ENCODE measurements at places on chromosomes 6 and 20.

DNA sequence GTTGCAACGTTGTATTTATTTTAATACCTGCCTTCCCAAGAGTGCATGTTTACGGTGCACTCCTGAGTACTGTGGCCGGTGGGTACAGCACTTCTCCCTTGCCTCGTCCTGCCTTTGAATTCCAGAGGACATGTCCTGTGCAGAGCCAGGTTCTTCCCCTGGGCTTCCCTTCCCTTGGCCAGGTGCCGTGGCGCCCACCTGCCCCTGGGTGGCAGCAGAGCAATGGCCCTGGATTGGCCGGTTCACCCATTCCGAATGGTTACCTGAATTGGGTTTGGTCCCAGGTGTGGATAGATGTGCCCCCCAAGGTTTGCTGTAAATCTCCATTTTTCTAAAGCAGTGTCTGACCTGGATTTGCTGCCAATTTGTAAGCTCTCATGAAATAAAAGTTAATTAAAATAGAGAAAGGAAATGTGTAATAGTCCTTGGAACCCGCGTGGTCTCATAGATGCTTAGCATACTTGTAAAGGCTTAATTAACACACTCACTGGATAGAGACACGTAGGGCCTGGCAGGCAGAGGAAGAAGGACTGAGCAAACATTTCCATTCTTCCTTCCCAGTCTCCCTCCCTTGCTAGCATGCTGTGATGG, 40.6 kb downstream of the DTD1 start:
- DNase-seq = peak; percentile 38

DNA sequence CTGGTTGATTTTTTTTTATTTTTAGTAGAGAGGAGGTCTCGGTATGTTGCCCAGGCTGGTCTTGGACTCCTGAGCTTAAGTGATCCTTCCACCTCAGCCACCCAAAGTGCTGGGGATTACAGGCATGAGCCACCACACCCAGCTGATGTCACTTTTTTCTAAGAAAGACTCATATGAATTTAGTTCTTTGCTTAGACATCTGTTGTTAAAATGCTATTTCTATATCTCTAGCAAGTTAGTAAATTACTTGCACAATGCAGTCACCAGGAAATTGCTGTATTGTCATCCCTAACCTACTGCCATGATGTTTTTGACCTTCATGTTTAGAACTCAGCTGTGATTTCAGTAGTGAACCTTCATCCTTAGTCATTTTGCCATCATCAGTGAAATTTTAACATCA, 5.7 kb downstream of the KDM1B start:
- no peak for DNase-seq

DNA sequence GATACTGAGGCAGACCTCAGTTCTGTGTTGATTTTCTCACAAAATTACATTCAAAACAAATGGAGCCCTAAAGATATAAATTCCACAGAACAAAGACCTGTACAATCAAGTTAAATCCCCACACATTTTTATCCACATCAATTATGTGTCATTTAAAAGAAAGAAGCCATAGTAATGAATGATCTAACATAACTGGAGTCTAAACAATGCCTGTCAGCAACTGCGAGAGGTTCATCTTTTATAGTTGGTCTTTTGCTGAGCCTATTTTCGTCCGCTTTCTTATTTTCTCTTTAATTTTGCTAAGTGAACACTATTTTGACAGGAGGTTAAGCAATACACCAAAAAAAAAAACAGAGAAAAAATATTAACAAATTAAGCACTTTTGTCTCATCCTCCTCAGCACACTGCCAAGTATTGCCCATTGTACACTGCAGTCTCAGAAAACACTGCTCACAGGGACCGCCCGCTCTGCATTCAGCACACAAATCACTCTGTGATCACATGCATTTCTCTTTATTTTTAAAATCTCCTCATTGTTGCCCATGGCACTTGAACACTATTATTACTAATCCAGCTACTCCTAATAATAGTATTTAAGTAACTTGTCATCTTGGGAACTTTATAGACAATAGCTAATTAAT, 140.8 kb downstream of the BTBD9 start:
- no peak for DNase-seq

DNA sequence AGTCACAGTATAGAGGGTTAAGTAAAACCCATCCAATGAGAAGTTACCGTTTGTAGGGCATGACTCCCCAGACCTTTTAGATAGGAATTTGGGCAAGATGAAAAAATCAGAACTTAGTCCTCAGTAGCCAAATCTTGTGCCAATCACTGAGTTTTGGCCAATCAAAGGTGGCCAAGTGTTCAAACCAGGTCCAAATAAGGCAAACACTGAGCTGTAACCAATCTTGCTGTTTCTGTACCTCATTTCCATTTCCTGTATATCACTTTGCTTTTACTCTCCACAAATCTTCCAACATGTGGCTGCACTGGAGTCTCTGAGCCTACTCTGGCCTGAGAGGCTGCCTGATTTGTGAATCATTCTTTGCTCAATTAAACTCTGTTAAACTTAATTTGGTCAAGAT, 81.8 kb upstream of the GPR6 start:
- DNase-seq = no peak

GRCh38 chr20:59515013-59515905, 89.1 kb upstream of the PHACTR3 start:
- DNase-seq = peak; percentile 84

GRCh38 chr20:43725666-43726065, 1.1 kb downstream of the GTSF1L start:
- DNase-seq = no peak

GRCh38 chr6:36924131-36924530, 30.4 kb upstream of the PI16 start:
- no peak for DNase-seq

DNA sequence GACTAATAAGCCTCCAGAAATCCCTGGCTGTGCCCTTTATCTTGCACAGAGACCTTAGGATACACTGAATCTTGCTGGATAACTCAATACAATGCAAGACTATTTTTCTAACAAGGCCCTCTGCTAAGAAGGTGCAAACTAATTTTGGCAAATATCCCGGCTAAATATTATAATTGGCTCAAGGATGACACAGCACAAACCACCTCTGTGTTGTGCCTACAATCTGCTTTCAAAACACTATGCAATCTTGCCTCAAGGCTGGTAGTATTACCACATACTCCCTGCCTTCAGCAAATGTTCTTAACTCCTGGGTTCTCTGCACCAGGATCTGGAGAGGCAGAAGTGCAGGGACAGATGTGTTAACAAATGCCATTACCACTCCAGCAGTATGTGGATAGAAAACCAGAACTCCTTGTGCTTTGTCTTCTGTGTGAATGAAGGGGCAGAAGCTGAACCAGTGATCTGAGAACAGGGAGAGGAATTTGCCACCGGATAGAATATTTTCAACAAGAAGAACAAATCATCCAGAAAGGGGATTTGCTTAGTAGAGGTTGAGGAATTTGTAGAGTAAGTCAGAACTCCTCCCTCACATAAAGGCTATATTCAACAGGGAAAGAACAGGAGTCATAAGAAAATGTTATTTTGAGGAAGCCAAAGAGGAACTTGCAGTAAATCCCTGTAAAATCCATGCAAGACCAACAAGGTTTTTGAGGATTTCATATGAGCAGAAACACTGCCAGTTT, 74.1 kb upstream of the SLC4A11 start:
- no peak for DNase-seq

DNA sequence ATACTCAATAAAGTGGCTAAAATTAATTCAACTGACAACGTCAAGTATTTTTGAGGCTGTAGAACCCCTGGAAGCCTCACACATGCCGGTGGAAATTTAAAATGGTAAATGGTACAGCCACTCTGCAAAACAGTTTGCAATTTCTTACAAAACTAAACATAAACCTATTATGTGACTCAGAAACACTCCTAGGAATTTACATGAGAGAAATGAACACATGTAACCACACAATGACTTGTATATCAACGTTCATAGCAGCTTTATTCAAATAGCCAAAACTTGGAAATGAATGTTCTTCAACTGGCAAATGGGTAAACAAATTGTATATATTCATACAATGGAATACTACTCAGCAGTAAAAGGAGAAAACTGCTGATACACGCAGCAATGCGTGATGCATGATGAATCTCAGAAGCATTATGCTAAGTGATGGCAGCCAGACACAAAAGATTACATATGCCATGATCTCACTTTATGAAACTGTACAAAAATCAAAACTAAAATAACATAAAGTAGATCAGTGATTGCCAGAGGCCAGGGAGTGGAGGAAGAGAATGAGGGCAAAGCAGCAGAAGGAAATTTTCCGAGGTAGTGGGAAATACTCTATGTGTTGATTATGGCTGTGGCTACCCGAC, 112.5 kb downstream of the FAM50B start:
- DNase-seq = no peak
